ENCODE measurements at places on chromosomes 2 and 18.

DNA sequence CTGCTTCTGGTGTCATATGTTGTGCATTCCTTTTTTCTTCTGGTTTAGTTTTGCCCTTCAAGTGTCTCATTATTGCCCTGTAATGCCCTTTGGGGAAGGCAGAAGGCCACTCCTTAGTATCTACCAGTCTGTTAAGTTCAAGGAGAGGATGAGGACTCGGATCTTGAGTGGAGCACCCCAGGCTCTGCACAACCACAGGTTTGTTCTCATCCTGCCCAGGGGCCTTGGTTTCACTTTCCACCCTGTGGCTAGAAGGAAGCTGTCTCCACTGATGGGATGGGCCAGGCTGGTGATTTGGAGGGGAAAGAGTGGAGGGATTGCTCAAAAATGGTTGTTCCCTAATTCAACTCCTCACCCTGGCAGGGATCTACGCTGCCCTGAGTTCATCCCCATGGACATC lies 30.2 kb upstream of the RAB11FIP5 start:
- no peak for DNase-seq

- no peak for DNase-seq
Measured at GRCh38 chr2:24785671-24786321, 7.4 kb downstream of the PTRHD1 start.

DNA sequence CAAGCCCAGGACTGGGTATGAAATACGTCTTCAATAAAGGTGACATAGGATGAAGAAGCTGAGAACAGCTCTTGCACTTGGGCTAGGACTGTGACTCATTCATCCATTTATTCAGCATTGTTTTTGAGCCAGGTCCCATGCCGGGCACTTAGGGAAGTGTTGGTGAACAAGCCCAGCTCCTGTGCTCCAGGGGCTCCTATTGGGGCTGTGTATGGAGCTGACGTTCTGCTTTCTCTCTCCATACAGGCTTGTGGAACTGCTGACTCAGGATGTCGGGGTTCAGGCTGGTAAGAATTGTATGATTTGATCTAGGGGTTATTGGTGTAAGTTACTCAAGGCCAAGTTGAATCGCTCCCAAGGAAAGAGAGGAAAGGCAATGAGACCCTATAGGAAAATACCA lies 24.0 kb downstream of the MYO7B start:
- DNase-seq, result no peak

GRCh38 chr2:28369358-28369757 lies 23.3 kb upstream of the FOSL2 start:
- DNase-seq, result no peak

DNA sequence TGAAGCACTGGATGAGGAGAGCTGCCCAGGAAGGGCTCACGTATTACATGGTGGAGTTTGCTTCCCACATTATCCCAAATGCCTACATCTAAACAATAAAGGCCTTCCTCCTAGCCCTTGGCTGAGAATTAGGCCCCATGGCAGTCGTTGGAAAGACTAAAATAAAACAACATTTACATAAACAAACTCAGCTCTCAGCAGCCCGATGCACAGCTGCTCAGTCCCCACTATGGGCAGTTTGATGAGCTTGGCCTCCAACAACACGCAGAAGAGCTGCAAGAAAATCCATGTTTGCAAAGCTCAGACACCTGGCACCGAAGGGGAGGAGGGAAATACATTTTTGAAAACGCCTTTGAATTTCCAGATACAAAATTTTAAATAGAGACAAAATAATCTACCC lies 352.4 kb downstream of the EIPR1 start:
- no peak for DNase-seq

DNA sequence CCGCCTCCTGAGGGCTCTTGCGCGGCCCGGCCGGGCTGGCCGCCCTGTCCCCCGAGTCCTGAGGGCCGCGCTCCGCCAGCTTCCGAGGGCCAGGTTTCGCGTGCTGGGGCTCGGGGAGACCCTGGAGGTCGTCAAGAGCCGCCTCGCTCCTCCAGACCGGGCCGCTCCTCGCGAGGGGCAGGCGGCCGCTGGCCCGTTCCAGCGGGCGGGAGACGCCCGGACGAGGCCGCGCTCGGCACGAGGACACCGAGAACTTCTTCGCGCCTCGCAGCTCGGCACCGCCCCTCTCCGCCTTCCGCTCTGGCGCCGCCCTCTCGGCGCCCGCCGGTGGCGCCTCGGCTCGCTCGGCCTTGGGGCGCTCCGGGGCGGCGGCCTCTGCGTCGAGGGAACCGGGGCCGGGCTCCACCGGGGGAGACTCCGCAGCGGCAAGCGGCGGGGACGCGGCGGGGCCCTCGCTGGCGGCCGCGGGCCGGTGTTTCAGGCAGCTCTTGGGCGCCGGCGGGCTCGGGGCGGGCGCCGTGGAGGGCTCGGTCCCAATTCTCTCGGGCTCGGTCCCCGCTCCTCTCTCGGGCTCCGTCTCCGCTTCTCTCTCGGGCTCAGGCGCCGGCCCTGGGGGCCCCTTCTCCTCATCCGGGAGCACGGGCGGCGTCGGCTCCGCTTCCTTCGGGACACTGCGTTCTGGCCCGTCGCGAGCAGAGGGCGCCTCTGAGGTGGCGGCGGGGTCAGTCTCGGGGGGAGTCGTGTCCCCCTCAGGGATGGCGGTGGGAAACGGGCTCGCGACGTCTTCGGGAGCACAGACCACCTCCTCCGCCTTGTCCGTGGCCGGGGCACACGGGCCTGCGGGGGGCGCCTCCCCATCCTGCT lies 91.6 kb upstream of the MGAT4A start:
- DNase-seq, result no peak

- peak; percentile 86 for DNase-seq
Measured at GRCh38 chr2:207231967-207232366, 66.2 kb upstream of the KLF7 start.

DNA sequence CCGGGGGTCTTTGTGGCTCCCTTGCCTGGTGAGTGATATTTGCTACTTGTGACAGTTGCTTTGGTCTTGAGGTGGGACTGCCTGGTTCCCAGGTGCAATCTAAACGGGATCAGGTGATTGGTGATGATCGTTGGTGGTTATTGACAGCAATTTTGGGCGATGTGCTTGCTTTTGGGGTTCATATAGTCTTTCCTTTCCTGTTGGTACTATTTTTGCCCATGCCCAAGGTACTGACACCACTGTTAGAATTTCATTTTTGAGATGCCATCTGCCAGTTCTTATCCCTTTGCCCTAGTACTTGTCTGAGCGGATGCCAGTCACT lies 573 bp downstream of the WDR7 start:
- no peak for DNase-seq

DNA sequence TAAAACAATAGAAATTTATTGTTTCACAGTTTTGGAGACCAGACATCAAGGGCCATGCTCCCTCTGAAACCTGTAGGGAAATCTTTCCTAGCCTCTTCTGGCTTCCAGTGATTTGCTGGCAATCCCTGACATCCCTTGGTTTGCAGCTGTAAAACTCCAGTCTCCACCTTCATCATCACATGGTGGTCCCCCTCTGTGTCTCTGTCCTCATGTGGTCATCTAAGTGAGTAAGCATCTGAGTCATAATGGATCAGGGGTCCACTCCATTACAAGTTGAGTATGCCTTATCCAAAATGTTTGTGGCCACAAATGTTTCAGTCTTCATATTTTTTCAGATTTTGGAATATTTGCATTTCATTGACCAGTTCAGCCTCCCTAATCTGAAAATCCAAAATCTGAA lies 5.6 kb upstream of the SGPP2 start:
- no peak for DNase-seq

GRCh38 chr2:242034138-242034537 lies 164.6 kb downstream of the RTP5 start:
- DNase-seq, result no peak

- peak; percentile 26 for DNase-seq
Measured at GRCh38 chr18:48133671-48134251, 203.3 kb upstream of the SMAD2 start.

GRCh38 chr2:151730262-151730975 lies 3.9 kb downstream of the NEB start:
- peak; percentile 64 for DNase-seq

GRCh38 chr2:74077636-74078035 lies 70.1 kb downstream of the BOLA3 start:
- DNase-seq, result no peak

DNA sequence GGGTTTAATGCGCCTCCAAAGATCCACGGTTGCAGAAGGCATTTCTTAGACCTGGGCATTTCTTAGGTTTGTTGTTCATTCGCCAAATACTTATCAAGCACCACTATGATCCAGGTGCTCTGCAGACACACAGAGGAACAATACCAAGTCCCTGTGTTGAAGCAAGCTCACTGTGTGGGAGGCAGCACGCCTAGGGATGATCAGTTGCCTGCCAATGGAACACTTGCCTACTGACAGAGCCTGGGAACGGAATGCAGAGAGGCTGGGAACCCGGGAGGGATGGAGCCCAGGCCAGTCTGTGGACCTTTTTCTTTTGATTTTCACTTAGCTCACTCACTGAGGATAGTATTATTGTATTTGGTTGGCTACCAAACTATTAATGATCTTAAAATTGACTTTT lies 1.9 kb upstream of the GRP start:
- DNase-seq, result no peak

DNA sequence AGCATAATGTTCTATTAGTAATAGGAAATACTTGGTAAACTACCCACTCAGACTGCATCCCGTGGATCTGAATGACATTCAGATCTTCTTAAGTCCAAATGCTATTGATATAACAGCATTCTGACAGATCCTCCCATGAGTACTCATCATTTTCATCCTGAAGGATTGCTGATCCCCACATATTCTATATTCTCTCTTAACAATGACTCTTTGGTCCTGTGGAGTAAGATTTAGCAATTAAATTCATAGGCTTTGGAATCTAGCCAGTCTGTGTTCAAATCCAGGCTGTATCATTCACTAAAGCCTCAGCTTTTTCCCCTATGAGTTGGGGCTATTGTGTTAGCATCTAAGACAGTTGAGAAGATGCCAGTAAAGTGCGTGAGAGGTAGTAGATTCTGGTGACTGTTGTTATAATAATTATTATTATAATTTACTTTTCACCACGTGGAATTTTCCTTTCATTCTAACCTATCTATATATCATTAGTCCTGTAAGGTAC lies 591.3 kb upstream of the SYT4 start:
- DNase-seq, result no peak

GRCh38 chr2:239466061-239466754 lies 65.4 kb upstream of the HDAC4 start:
- no peak for DNase-seq

DNA sequence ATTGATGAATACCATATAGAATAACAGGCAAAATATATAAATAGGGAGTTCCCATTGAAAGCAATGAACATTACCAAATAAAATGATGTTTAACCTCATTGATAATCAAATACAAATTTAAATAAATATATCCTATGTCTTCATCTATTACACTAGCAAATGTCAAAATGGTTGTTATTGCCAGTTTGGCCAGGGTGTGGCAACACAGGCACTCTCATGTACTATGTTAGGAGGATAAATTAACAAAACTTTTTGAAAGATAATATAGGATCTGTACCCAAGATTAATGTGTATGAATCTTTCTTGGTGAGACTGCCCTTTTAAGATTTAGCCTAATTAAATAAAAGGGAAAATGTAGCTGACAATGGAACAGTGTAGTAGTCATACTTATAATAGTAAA lies 659.3 kb downstream of the ERBB4 start:
- DNase-seq, result no peak

DNA sequence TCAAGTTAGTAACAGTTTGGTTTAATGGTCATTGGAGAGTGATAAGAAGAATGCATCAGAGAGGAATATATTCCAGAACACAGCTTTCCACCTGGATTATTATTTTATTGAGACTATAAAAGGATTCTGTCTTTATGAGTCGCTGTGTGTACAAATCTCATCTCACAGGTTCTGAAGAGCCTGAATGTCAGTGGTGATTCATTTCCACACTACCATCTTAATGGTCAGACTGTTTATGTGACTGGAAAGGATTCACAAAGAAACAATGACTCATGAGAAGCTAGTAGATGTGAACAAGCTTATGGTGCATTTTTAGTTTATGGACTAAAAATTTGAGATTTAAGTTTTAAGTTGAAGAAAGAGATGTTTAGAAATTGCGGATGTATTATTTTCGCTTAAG lies 685.4 kb upstream of the NRXN1 start:
- DNase-seq, result peak; percentile 90

- no peak for DNase-seq
Measured at GRCh38 chr2:60840880-60841279, 40.5 kb upstream of the REL start.

DNA sequence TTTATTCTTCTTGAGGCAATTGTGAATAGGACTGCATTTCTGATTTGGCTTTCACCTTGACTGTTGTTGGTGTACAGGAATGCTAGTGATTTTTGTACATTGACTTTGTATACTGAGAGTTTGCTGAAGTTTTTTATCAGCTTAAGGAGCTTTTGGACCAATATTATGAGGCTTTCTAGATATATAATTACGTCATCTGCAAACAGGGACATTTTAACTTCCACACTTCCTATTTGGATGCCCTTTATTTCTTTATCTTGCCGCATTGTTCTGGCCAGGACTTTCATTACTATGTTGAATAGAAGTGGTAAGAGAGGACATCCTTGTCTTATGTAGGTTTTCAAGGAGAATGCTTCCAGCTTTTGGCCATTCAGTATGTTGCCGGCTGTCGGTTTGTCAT lies 425.4 kb upstream of the CHAC2 start:
- no peak for DNase-seq

DNA sequence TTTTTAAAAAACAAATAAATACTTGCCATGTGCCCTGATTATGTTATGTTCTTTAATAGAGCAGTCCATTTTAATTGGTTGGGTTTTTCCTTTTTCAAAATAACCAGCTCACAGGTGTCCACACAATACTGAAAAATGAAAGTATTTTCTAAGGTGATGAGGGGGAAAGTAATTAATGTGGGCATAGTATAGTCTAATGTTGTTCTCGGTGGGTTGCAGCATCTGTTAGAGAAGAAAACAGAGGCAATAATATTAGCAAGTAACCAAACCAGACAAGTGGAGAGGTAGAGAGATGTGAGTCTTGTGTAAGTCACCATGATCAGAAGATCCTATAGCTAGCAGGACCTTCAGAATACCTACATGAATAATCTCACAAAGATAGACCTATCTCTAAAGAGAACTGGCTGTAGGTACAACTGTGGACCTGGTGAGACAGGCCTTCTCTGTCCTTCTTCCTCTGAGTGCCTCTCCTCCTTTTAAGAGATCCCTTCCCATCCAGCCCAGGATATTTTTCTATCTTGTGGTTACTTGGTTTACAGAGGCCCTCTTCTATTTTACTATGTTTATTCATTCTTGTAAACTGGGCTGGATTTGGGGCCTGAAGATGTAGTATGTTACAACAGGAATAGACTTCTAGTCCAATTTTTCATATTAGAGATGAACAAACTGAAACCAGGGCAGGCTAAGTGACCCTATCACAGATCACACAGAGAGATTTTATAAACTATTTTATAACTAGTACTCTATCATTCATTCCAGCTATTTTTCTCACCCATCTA lies 67.1 kb upstream of the MSTN start:
- no peak for DNase-seq
